ENCODE measurements at places on chromosomes 16 and 17. TPM values are rescaled to one million over a fixed set of nuclear protein-coding genes. Genes with fewer than 3 reads are reported as not detected.
A peak's percentile ranks its signal among the peaks of the same experiment; 100 is the strongest.

- DNase-seq, result no peak
These were observed 4.0 kb upstream of the DHRS13 start for GRCh38 chr17:28906706-28907438.

DNA sequence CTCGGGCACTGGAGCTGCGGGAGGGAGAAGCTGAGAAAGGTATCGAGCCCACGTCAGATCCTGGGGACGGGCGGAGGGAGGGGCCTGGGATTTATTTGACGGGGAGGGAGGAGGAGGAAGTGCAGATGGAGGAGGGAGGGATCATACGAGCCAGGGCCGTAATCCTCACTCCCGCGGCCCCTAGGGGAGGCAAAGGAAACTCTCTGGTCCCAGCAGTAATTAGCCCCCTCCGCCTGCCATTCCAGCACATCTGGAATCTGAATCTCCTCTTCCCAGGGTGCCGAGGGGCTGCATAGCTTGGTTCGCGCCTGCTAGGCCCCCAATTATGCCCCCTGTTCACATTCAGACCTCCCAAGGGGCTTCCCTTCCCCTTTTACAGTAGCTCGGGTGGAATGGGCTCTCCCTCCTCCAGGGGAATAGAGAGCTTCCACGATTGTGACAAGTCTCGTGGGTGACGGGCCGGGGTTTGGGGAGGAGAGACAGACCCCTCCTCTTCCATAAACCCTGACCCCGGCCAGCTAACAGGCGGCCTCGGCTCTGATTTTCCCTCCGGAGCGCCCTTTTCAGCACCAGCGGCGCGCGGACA lies at the start of gene SEZ6L2:
Gene SEZ6L2 (minus strand): TSS at position 35 of the 586 bp plus-strand sequence. CDS start 531 bp downstream, outside the sequence.
- peak; percentile 74 for DNase-seq

- DNase-seq, result no peak
These were observed 5.0 kb downstream of the CASKIN1 start for GRCh38 chr16:2191446-2191706.

- DNase-seq, result no peak
These were observed 477 bp upstream of the CLDN9 start for GRCh38 chr16:3012246-3012645.

DNA sequence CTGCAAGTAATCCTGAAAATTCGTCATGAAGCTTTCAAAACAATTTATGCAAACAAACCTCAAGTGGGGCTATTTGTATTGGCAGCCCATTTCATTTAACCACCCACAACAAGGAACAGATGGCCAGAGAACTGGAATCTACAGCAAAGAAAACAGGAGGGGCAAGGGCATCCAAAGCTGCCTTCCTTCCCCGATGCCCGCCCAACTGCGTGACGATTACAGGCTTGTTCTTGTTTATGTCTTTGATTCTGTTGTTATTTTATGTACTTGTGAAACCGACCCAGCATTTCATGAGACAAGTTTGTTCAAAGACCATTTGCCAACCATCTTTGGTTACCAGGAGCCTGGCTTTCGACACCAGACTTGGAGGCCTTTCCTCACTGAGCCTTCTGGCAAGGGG lies 59.1 kb upstream of the IRX6 start:
- DNase-seq, result no peak

DNA sequence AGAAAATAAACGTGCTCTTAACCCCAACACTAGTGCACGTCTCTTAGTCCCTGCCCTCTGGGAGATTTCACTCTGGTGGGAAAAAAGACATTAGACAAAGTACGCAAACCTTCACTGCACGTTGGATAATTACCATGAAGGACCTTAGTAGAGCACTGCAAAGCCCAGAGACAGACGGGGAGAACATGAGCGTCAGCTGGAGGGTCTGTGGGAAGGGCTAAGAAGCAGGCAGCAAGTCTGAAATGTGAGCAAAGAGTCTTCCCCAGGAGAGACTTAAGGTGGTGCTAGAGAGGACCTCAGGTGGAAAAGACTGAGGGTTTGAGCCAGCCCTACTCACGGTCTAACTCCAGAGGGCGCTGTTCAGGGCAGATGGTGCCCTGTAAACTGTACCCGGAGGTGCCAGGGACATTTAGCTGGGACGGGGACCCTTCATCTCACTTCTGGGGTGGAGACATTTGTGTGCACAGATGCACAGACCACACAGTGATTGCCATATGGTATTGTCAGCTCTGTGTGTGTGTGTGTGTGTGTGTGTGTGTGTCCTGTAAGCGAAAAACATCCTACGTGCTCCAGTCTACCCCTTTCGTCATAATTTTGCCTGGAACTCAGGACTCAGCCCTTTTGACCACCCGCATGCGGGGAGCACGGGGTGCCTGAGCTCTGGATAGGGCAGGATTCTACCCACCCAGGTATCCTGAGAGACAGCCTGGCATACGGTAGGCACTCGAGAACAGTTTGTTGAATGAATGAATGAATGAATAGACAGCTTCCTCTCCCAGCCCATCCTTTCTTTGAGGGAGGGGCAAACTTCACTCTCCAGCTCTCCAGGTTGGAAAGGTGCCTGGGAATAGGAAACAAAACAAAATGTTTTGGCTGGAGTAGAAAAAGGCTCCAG lies 10.1 kb upstream of the STAC2 start:
- no peak for DNase-seq

DNA sequence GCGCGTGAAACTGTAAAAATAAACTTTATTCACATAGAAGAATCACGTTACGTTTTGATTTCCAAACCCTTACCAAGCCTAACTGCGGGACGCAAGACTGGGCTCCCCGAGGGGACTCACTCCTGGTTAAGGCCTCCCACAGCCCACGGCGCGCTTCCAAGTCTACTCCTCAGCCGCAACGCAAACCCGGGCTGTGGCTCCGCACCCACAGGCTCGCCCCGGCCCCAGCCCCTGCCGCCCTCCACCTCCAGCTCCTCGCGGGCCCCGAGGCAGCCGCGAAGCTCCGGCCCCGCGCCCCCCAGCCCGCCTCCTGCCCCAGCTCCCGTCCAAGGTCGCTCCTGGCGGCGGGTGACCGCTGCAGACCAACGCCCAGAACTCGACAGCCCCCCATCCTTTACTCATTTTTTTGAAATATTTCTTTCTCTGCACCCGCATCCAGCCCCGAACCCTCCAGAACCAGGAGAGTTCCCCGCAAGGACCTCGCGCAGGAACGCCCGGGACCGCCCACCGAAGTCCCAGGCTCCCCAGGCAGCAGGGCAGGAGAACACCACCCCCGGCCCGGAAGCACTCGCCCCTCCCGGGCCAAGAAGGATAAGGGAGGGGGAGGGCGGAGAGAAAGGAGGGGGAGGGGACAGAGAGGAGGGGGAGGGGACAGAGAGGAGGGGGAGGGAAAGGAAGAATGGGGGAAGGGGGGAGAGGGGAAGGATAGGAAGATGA lies 912 bp downstream of the USP22 start:
- peak; percentile 63 for DNase-seq

- DNase-seq, result no peak
These were observed 4.4 kb downstream of the STX1B start for GRCh38 chr16:31006086-31006385.

DNA sequence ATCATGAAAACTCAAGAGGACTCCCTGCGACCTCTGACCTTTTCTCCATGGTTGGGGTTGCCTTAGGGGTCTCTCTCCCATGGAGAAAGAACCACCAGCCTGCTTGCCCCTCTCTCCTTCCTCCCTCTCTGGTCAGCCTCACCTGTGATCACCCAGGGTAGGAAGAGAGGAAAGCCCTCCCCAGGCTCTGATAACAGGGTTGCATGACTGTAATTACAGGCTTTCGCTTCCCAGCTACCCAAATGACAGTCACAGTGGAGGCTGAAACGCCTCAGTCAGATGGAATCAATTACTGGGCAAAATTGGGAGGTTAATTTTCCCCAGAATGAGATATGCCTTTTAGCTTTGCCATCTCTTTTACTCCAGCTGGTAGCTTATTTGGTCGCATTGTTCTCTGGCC lies 265.8 kb upstream of the SOX9 start:
- DNase-seq, result no peak

DNA sequence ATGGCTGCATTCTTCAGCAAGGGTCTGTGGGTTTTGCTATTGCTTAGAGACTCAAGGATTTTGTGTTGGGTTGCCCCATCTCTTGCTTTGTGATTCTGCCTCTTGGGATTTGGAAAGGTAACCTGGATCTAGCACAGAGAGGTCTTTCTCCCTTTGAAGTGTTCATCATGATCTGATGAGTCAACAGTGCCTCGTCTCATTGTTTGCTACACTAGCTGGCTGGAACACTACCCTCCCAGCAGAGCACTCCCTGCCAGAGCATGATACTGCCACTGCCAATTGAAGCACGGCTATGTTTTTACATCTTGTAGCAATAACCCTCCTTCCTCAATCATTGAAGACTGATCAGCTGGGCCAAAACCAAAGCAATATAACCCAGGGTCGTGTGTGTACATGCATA lies 361.0 kb downstream of the CDH13 start:
- no peak for DNase-seq

DNA sequence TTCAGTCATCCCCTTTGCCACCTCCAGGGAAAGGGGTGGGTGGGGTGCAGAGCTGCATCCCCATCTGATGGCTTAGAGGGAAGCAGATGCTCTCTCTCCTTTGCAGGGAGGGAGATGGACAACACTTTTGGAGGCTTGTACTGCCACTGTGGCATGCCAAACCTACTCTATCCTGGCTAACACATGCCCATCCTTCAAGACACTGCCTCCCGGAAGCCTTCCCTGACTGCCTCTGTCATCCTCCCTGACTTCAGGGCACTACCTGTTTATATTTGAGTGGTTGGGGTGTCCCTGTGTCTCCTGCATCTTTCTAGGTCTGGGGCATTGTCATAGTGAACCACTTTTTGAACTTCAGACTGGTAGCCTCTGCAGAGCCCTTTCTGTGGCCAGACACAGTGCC lies 202.3 kb downstream of the ZNF423 start:
- no peak for DNase-seq

DNA sequence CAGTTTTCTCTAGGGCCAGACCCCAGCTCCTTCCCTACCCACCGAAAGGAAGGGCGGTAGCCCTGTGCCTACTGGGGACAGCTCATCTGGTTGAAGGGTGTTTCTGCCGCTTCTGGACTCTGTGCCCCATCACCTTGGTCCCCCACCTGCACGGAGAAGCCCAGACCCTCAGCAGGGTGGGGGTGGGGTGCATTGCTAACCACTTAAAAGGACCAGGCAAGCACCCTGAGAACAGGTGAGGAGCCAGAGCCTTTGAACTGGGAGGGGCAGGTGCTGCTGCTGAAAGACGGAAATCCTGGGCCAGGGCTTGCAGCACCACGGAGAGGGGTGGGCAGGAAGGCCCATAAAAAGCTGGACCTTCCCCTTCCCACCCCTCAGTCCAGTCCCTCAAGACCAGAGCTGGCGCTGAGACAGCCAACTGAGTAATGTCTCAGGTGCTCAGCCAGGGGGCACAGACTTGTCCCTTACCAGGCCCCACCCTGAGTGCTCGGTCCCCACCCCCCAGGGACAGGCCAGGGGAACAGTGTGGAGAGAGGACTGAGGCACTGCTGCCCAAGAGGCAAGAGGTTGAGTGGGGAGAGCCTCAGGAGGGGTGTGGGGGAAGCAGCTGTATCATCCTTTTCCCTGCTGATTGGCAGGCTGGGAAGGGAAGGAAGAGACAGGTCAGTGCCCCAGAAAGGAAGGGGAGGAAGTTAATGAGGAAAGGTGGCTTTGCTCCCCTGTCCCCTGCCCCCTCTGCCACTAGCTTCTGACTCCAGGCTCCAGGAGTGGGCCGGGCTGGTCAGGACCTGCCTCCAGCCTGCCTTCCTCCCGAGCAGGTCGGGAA lies 10.9 kb upstream of the SP2 start:
- no peak for DNase-seq

GRCh38 chr17:20059728-20060188 lies 50.6 kb downstream of the SPECC1 start:
- no peak for DNase-seq

DNA sequence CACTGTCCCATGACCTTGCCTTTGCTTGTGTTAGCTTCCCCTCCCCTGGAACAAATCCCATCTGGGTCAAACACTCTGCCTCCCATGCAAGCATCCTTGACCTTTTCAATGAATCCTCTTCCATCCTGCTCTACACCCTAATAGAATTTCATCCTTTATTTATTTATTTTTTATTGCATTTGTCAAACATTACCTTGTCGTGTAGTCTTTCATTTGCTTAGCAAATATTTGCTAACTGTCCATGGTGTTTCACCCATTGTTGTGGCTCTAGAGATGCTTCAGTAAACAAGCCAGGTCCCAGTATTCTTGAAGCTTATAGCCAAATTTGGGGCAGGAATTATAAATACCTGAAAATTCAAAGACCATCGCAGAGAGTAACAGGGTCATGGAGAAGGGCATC lies 51.0 kb upstream of the MRTFB start:
- no peak for DNase-seq

GRCh38 chr16:3474136-3474779 lies 21.0 kb downstream of the C16orf90 start:
- DNase-seq, result no peak

- DNase-seq, result no peak
These were observed 313.1 kb downstream of the MAF start for GRCh38 chr16:79287424-79287917.

DNA sequence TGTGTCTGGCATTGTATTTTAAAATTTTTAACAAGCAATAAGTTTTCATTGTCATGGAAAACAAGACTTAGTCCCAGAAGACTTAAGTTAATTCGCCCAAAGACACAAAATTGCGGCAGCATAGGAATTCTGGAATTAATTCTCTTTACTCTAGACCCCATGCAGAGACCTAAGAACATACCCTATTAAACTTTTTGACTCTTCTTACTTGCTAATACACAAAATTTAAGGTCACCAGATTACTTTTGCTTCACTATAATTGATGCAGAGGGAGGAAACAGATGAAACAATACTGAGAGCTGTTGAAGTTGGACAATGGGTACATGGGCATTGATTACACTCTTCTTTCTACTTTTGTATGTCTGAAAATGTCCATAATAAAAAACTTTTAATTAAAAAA lies 12.6 kb downstream of the HELZ start:
- no peak for DNase-seq

- no peak for DNase-seq
These were observed 12.6 kb downstream of the NDEL1 start for GRCh38 chr17:8448310-8448709.

GRCh38 chr17:78613416-78613815 lies 36.2 kb upstream of the DNAH17 start:
- DNase-seq, result no peak

- DNase-seq, result no peak
These were observed 1.1 kb upstream of the XYLT1 start for GRCh38 chr16:17471719-17472461.

GRCh38 chr16:66382171-66382965 lies 15.9 kb downstream of the CDH5 start:
- DNase-seq, result no peak

ZNF469 gene
- 1.3 TPM for total RNA-seq

MOSMO gene
- total RNA-seq, result 5.3 TPM

OTOA gene
- total RNA-seq, result not detected

C17orf107 gene
- 1.5 TPM for total RNA-seq

MEOX1 gene
- 0.35 TPM for total RNA-seq

GCGR gene
- not detected for total RNA-seq

USB1 gene
- total RNA-seq, result 75.0 TPM

CXCL16 gene
- total RNA-seq, result 1.5 TPM

NACA2 gene
- total RNA-seq, result not detected
